ENCODE measurements at places on chromosomes 4 and X.

DNA sequence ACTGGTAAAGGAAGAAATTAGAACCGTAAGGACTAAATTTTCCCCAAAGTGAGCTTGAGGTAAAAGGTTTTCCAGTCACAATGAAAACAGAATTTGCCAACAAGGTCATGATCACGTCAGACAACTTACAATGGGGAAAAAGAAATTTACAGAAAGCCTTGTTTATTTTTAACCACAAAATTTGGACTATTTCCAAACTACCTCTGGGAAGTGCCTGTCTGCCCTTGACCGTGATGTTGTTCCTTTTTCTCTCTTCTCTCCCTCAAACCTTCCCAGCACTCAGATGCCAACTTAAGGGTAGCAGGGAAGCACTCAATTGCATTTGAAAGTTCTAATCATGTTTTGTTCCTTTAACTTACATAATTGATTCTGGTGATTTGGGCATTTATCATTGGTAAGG is 32.5 kb downstream of the MEPE start:
- no peak for DNase-seq

DNA sequence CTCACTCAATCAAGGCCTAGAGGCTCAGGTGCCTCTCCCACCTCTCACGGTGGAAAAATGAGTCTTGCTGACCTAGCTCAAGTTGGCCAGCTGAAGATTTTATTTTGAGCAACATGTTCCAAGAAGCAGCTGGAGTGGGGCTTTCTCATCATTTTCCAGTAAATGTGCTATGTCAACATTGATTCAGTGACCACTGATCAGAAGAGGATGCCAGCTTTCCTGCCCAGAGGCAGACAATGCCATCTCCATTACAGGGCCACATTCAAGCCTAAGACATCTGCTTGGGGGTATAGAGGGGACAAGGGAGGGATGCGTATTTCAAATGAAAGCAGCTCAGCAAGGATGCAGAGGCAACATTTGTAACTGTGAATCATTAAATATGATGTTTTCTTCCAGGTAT is 3.0 kb downstream of the MEPE start:
- no peak for DNase-seq

- no peak for DNase-seq
These were observed 10.5 kb upstream of the FGF16 start for GRCh38 chrX:77436682-77437081.

GRCh38 chr4:179110816-179111215 is 1668.6 kb upstream of the AGA start:
- DNase-seq = no peak

DNA sequence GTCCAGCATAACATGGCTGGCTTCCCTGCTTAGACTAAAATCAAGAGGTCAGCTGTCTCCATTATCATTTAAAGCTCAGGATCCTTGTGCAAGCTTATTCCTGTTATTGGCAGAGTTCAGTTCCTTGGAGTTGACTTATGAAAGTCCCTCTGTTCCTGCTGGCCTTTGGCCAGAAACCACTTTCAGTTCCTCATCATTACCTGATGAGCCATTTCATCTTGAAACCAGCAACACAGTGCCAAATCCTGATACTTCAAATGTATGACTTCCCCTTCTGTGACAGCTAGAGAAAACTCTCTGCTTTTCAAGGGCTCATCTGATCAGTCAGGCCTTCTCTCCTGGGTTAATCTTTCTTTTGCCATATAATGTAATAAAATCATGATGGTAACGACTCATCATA is 110.6 kb upstream of the FSTL5 start:
- no peak for DNase-seq

GRCh38 chrX:102976793-102977495 is 39.9 kb downstream of the RAB40AL start:
- no peak for DNase-seq

DNA sequence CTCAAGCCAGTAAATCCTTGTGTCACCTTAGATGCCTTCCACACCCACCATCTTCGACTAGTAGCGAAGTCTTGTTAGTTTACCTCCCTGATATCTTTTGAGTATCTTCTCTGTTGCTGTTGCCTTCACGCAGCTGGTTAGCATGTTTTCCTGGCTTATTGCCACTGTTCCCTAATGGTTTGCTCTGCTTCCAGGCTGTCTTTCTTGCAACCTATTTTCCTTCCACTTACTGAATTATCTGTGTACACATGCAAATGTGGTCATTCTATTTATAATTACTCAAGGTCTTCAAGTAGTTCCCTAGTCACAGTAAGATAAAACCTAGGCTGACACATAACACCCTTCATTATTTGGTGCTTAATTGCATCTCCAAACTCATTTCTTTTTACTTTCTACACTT is 89.5 kb downstream of the UGT8 start:
- DNase-seq = no peak

DNA sequence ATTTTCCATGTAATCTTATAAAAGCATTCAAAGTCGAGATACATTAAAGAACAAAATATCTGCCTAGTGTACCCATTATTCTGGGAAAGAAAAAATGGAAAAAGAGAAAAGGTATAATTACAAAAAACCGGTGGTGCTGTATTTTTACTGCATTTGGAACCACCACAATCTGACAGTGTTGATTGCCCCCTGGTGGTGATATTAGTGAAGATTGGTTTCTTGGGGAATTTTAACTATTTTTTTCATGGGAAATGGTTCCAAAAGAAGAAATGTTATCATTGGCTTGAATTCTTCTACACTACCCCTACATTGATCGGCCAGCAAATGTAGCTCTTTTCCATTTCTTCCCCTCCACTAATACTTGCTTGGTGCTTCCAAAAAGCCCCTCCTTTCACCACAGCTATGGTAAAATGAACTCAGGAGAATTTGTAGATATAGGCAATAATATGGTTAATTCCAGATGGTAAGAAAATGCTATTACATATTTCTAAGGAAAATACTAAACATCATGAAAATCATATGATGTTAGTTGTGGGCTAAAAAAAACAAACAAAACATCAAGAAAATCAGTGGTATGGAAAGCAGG is 50.0 kb downstream of the COX18 start:
- peak; percentile 16 for DNase-seq

- DNase-seq = no peak
These were observed 305.3 kb downstream of the FRMPD4 start for GRCh38 chrX:12443534-12444098.

- DNase-seq = no peak
These were observed 128.6 kb upstream of the MAP9 start for GRCh38 chr4:155505321-155505720.

- peak; percentile 36 for DNase-seq
These were observed 187.7 kb upstream of the NUDT10 start for GRCh38 chrX:51144828-51145442.

DNA sequence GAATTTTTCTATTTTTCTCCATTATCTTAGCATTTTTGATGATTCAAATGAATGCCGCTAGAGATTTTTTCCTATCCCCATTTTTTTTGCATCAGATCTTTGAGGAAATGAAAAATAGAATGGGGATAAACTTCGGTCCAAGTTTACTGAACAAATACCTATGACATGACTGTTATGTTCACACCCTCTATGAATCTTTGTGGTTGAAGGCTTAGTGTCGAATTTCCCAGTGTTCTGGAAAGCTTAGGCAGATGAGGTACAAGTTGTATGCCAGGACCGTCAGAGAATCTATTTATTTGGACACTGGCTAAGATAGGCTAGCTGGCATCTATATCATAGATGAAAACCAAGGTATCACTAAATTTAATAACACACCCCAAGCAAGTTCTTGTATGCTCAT is 123.4 kb downstream of the SPCS3 start:
- DNase-seq = no peak

- DNase-seq = no peak
These were observed 40.6 kb downstream of the CLCN3 start for GRCh38 chr4:169660929-169661328.

- no peak for DNase-seq
These were observed 2057.3 kb downstream of the ARAP2 start for GRCh38 chr4:34187056-34187455.

GRCh38 chr4:118975449-118976192 is 87.0 kb downstream of the SYNPO2 start:
- no peak for DNase-seq

- no peak for DNase-seq
These were observed 14.6 kb downstream of the SMIM20 start for GRCh38 chr4:25928379-25929297.

DNA sequence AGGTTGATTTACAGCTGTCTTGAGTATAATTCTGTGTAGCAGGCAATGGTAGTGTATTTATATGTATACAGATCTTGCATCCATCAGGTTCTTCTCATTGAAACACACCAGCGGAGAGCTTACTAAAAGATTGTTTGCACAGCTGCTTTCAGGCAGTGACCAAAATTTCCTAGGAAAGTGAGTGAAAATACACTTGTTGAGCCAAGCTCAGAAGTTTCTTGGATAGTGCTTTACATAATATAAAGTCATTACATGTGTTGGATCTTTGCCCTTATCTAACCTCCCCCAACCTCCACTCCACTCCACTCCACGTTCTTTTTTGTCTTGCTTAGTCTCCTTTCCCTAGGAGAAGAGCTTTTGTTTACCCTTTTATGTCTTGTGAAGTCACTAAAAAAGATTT is 34.1 kb downstream of the CNKSR2 start:
- DNase-seq = no peak

DNA sequence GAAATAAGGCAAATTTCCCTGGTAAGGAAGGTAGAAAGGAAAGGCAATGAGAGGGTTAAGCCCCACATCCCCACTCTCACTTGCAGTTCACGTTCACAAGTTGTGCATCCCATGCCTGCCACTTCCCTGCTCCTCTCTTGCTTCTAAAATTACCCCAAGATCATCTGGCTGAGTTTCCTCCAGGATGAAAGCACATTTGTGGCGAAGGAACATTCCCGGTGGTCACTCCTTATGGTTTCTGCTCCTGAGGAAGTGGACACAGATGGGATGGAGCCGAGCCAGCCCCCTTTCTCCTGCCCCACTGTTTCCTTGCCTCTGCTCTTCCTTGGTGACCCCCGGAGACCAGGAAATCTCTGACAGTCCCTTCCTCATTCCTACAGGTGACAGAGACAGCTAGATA is 37.5 kb downstream of the SPINK2 start:
- DNase-seq = no peak

DNA sequence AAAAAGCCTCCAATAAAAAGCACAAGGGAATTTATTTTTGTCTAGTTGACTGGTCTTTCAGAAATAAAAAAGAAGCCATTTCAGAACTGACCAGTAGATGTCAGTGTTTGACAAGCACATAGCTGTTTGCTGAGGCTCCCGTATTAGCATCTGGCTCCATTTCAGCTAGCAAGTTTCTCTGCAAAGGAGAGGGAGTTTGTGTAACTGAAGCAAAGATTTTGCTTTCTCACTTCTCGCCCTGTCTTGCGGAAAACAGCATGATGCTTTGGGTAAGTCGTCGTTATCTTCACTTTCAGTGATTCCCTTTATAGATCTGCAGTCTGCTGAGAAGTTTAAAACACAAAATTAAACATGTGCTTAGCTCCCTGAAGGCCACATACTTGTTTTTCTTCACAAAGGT is 85.5 kb downstream of the CT47B1 start:
- DNase-seq = peak; percentile 13

DNA sequence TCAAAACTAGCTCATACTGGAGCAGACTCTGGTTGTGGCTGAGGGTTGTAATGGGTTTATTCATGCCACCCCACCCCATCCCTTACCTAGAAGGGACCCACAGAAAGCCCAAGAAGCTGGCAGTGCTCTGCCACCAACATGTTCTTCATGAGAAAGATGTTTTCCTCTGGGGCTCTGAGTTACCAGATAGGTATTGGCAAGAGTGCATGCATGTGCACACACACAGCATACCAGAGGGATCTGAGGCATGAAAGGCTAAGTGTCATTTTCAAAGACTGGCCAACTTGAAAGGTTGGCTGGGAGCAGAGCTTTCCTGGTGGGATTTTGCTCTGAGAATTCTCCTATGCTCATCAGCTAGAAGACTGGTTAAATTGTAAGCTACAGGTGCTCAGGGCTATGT is 65.2 kb downstream of the PHOX2B start:
- DNase-seq = no peak

DNA sequence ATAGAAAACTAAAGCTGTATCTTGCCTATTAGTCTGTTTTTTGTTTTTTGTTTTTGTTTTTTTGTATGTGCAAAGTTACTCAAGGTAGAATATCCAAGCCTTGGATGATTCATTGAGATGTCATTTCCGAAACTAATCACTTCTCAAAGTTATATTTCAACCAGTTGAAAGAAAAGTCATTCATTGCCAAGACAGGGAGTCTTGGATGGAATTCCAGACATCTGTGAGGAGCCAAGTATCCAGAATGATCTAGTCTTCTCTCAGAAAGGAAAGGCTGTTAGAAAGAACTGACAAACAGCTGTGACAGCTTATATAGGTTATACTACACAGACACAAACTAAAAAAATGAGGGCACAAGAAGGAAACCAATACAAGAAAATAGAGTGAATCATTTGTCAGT is 141.1 kb upstream of the NDST3 start:
- no peak for DNase-seq

GRCh38 chr4:101251261-101251660 is 96.1 kb downstream of the PPP3CA start:
- no peak for DNase-seq

DNA sequence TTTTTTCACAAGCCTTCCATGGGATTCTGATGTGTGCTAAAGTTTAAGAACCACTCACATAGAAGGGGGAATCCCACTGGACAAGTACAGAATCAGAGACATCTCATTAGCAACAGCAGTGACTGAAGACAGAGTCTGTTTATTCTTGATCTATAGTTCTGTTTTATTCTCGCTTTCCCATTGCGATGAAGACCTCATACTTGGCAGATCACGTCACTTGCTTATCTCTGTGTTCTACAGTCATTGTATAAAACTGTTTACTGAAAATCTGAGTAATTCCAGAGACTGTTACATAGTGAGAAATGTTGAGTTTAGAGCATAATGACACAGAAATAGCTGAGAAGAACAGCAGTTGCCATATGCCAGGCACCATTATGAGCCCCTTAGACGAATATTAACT is 185.5 kb downstream of the PTTG2 start:
- no peak for DNase-seq

DNA sequence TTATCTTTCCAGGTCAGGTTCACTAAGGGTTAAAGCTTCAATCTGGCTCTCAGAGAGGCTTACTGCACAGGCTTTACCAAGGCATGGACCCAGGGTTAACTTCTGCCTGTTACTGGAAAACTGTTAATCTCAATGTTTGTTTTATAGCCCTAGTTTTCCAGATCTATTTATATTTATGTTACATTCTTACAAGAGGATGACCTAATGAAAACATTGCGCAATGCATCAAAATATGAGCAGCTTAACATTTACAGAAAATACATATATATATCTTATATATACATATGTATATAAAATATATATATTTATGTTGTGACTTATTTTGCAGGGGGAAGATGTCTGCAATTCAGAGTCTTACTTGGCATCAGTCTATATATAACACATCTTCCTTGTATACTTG is 112.3 kb downstream of the PCDH19 start:
- DNase-seq = no peak

GRCh38 chrX:1422135-1422465 is 30.2 kb upstream of the SLC25A6 start:
- DNase-seq = no peak

GRCh38 chr4:18754180-18754579 is 732.6 kb upstream of the LCORL start:
- DNase-seq = no peak

Data from activated CD4-positive, alpha-beta T cell treated with anti-CD3 and anti-CD28 coated beads for 48 hours (primary cell).